ENCODE measurements at places on chromosomes 3 and 15.

GRCh38 chr3:127069814-127070440 is 87.0 kb downstream of the PLXNA1 start:
- no peak for DNase-seq

GRCh38 chr3:177426878-177427495 is 229.7 kb upstream of the TBL1XR1 start:
- no peak for DNase-seq

DNA sequence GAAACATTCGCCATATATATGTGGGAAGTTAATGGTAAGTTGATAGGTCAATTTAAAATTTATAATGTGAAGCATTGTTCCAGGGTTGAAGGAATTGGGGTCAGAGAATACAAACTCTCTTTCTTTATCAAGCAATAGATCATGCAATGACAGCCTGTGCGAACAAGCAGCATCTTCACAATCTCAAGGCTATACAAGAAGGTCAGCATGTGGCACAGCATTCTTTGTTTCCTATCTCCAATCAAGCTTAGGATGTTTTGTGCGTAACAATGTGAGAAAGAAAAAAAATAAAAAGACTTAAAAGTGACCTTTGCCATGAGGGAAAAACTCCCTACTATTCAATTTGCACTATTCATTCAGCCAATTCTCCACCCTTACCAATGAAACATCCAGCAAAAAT is 288.1 kb upstream of the NECTIN3 start:
- DNase-seq: no peak

DNA sequence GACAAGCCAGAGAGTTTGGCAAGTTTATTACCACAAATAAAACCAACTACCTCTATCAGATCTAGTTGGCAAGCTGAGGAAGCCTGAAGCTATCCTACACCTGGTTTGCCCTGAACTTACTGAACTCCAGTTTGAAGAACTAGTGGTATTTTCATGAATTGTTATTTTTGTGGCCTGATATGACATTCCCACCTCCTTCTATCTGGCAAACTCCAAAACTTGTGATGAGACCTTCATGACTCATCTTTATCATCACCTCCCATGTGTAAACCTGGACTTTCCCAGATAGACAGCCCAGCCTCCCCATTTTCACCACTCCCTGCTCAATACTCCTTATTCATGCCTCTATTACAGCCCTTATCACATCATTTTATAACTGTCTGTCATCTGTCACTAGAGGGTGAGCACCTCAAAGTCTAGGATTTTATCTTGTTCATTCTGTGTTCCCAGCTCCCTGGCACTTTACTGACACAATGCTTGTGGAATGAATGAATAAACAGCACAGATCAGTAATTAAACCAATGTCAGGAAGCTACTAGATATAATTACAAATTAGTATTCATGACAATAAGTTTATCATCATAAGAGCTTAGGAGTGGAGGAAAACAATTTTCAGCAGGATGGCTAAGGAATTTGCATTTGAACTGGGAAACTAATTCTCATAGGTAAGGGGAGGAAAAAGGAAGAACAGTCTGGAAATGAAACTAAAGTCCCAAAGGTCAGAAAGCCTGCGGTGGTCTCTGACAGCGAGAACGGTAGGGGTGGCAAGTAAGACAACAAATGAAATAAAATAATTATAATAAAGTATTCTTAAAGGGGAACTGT is 13.2 kb upstream of the TRANK1 start:
- no peak for DNase-seq

DNA sequence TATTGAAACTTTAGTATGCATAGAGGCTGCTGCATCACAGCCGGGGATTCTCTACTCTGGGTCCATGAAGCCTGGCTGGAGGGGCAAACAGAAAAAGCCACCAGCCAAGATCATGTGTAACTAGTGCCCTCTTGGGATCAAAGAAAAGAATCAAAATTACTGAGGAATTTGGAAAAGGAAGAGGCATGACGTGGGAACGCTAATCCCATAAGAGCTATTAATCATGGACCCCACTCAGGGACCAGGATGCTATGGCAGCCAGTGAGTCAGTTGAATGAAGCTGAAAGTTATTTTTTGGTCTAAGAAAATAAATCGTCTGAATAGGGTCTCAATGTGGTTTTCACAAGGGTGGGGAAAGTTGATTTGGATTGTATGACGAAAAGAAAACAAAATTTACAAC is 1165.1 kb downstream of the ROBO2 start:
- DNase-seq: no peak

DNA sequence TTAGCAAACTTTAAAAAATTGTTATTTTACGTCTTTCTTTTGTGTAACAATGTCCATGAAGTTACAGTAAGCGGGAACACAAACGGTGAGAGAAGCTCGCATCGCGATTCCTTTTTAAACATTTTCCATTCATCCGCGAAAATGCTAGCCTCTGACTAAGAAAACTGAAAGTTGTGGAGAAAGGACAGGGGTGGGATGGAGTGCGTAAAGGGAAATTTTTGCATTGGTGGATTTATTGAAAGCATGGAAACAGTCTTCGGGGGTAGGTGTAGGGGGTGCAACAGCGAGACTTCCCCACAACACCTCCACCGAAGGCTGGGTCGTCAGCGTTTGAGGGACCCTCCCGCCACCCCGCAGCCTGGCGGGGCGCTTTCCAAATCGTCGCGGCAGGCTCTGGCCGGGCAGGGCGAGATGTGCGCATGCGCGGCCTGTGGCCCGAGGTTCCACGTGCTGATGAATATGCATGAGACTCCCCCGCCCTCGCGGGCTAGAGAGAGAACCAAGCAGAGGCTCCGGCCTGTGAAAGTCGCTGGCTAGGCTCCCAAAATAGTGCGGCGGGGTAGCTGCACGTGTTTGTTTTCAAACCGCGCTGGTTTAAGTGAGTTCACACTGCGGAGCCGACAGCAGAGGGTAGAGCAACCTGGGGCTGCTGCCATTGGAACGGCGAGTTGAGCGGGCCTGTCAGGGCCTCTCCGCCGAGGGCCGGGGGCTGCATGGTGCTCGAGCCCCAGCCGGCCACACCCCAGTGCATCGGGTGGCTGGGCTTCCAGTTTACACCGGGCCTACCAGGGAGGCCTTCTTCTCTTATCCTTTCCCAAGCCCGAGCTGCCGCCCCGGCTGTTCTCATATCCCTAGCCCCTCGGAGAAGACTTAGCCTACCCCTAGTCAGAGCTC is 9.9 kb downstream of the ZIC1 start:
- DNase-seq: no peak

GRCh38 chr15:52495125-52495524 is 33.6 kb downstream of the MYO5A start:
- no peak for DNase-seq

DNA sequence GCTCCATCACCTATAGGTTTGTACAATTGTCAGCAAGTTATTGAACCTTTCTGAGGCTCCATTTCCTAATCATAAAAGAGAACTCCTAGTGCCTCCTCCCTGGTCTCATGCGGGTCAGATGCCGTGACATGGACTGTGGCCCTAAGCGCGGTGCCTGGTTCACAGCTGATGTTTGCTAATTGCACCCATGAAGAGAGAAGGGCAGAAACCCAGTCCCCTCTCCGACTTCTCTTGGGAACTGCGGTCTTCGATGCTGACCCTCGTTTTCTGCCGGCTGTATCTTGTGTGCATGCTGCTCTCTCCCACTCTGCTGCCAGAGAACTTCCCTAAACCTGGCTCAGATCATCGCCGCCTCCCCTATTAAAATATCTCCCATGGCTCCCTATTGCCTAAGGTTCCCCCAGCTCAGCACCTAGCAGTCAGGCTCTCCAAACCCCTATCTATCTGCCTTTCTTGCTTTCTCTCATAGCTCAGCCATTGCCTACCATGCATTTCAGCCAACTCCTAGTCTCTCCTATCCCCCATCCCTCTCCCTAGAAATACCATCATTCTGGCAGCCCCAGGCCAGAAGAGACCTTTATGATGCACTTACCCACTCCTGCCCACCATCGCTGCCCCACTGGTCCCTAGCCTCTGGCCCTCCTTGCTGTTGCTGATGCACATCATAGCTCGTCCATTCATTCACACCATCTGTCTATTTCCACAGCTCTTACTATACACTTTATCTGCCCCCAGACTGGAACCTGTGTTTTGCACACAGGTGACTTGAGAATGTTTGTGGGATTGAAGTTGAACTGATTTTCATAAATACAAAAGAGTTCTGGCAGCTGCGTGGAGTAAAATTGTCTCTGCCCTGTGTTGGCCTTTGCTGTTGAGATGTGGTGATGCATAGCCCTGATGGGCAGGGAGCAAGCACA is 6.6 kb downstream of the ISG20 start:
- DNase-seq: no peak

All from stimulated activated CD8-positive, alpha-beta memory T cell treated with anti-CD3 and anti-CD28 coated beads, Interleukin-7, amount 100 ng/mL, for 1 hour (primary cell).